Activated CD8-positive, alpha-beta memory T cell treated with anti-CD3 and anti-CD28 coated beads for 1 hour (primary cell): ENCODE measurements at places on chromosomes 11 and 22.

GRCh38 chr22:34847072-34847471 lies 218.9 kb upstream of the ISX start:
- DNase-seq = no peak

GRCh38 chr11:118078911-118079411 lies 2.1 kb downstream of the TMPRSS4 start:
- no peak for DNase-seq

DNA sequence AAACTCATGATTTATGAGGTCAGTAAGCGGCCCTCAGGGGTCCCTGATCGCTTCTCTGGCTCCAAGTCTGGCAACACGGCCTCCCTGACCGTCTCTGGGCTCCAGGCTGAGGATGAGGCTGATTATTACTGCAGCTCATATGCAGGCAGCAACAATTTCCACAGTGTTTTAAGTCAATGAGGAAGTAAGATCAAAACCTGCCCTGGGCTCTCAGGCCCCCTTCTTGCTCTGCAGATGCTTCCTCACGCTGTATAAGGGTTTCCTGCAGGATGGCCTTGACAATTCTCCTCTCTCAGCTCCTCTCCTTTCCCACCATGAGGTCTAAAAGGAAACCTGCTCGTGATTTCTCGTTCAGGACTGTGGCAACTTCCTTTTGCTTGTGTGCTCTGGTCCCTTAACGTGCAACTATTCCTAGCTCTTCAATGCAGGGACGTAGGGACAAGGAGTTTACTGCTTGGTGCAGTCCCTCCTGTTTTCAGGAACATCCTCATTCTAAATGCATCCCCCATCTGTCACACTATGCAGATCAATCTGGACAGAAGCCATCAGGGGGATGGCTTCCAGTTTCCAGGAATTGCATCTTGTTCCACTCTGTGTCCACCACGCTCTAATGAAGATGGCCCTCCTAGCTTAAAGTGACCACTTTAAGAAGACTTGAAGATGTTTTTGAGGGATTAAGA lies 64.3 kb upstream of the IGLL5 start:
- DNase-seq = no peak

- no peak for DNase-seq
These were observed 15.7 kb downstream of the MN1 start for GRCh38 chr22:27785831-27786230.

DNA sequence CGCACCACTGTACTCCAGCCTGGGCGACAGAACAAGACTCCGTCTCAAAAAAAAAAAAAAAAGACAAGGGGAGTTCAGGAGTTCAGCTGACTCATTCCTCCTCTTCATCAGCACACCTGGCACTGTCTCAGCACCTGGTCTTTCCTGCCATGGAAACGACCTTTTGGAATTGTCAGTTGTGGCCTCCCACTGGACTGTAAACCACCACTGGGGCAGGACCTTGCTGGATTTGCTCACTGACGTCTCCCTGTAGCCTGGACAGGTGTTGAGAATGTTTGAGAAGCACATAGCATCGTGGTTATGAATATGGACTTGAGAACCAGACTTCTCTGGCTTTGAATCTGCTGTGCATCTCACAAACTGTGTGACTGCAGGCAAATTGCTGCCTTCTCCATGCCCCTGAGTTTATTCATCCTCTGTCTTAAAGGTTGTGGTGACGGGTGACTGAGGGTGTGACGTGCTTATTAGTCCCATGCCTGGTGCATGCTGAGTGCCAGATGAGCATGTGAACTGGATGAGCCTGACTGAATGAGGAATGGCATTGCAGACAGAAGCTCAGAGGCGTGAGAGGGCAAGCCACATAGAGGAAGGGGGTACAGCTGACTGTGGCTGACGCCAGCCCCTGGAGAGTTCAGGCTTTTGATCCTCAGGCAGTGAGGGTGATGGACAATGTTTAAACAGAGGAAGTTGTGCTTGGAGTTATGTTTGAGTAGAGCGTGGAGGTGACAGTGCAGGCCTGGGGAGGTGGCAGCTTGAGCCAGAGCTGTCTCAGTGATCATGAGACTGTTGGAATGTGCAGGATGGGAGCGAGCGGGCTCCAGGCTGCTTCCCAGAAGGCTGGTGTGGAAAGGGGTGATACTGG lies 12.7 kb downstream of the TOM1 start:
- no peak for DNase-seq

DNA sequence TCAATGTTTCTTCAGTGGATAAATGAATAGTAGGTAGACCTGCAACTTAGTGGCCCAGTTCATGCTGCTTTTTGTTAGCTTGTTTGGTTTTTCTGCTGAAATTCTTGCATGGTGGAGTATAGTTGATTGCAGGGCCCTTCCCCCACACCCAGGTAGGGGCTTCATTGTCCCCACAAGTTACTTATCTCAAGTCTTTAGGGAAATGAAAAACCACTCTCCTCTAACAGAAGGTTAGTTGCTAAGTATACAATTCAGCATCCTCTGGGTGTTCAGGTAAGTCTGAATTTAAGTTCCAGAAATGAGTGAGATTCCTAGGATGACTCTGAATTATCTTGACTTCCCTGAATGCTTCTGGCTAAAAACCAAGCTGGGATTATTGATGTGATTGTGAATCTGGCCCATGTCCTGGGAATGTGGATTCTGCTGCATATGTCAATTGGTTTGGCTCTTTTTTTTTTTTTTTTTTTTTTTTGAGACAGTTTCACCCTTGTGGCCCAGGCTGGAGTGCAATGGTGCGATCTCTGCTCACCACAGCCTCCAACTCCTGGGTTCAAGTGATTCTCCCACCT lies 40.3 kb downstream of the BCL2L13 start:
- DNase-seq = no peak

DNA sequence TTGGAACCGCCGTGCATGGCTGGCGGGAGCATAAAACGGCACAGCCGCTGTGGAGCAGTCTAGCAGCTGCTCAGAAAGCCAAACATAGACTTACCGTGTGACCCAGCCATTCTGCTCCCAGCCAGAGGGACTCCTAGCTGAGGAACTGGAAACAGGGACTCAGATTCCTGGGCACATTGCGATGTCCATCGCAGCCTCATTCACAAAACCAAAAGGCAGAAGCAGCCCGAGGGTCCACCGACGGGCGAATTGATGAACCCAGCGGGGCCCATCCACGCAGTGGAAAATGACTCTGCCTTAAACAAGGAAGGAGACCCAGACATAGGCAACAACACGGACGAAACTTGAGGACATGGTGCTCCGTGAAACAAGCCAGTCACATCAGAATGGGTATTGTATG lies 5.7 kb upstream of the MUC5B start:
- DNase-seq = no peak

DNA sequence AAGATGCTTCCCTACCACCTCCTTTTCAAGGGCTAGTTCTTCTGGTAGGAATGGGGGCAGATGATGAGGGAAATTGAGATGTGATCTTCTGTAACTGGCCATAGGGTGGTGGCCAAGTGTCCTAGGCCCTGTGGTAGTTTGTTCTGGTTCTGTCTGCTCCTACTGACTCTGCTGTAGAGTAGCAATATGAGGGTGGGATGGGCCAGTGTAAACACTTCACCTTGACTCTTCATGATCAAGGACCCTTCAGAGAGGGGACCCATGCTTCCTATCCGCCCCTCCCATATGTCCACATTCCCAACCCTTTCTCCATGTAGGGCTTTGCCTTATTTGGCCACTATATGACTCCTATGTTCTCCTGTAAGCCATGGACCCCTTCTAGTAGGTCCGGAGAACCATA lies 230.3 kb upstream of the SESN3 start:
- DNase-seq = no peak

DNA sequence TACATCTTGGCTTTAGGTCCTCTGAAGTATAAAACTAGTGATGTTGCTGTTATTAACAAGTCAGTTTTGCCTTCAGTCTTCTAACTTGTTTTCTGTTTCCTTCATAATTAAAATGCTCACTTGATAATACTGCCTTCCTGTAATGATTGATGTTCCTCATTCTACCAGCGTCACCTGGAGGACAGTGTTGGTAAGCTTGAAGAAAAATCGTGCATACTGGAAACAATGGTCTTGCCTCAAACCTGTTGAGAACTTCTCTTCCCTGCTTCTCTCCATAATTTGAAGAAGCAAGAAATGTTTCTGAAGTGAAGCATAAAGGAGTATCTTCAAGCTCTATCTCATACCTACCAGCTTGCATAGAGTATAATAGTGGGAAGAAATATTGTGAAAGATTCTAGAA lies 3.0 kb downstream of the YWHAH start:
- no peak for DNase-seq

DNA sequence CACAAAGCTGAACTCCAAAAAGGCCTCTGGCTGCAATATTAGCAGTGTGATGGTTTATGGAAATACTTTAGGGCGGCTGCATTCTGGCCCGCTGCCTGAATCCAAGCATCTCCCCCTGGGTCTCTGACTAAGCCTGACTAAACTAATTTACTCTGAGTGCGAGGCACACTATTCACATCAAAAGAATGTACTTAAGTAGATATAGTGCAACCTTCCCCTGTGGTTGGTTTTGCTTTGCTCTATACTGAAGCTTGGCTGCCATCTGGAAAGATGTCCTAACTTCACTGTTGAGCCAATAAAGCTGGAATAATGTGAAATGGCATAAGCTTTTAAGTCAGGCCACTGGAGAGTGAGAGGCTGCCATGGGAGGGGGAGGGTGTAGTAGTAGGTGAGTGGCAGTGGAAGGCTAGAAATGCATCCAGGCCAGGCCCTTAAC lies 321.6 kb downstream of the AASDHPPT start:
- no peak for DNase-seq

DNA sequence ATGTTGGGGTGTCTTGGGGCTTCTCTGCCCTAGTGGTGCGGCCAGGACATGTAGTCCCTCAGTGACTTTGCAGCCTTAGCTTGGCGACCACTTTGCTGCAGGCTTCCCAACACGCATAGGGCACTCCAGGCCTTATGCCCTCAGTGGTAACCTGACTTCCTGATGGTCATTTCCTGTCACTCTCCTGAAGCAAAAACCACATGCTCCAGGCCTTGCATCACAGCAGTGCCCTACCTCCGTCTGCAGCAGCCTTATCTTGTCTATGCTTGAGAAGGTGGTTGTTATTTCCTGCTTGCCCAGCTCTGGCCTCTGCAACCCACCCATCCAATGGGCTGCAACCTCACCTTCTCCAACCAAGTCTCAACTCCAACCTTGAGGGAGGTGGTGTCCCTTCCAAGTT lies 33.4 kb upstream of the PISD start:
- DNase-seq = no peak

DNA sequence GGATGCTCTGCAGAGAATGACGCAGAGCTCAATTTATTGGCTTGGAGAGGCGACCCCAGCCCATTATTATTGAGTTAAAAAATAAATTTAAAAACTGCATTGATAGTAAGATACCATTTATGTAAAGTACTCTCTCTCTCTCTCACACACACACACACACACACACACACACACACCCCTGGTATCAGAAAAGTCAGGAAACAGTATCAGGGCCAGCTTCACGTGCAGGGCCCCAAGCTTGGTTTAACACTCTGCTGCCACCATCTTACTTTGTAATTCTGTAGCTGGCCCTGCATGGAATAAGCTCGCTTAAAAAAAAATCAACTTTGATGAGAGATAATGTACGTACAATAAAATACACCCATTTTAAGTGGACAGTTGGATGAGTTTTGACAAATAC lies 59.8 kb upstream of the CD5 start:
- DNase-seq = no peak

GRCh38 chr22:28143241-28143865 lies 224.3 kb upstream of the PITPNB start:
- no peak for DNase-seq

- DNase-seq = no peak
These were observed 11.1 kb downstream of the YAP1 start for GRCh38 chr11:102121329-102121728.

DNA sequence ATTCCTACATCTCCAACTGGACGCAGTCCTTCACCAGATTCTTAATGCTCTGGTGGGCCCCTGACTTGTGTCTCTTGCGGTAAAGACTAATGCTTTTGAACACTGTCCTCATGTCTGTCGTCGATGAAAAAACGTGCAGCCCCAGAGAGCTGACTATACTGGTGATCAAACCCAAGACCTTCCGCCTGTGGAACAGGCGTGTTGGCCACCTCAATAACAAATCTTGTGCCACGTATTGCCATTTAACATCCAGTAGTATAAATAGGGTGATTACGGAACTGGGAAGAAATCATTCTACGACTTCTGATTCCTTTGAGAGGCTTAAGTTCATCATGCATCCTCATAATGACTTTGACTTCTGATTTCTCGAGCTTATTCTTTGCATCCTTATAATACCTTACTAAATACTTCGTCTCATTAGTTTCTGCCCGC lies 45.6 kb downstream of the OR4D9 start:
- DNase-seq = no peak

- no peak for DNase-seq
These were observed 34.7 kb downstream of the RNF169 start for GRCh38 chr11:74783241-74783871.

DNA sequence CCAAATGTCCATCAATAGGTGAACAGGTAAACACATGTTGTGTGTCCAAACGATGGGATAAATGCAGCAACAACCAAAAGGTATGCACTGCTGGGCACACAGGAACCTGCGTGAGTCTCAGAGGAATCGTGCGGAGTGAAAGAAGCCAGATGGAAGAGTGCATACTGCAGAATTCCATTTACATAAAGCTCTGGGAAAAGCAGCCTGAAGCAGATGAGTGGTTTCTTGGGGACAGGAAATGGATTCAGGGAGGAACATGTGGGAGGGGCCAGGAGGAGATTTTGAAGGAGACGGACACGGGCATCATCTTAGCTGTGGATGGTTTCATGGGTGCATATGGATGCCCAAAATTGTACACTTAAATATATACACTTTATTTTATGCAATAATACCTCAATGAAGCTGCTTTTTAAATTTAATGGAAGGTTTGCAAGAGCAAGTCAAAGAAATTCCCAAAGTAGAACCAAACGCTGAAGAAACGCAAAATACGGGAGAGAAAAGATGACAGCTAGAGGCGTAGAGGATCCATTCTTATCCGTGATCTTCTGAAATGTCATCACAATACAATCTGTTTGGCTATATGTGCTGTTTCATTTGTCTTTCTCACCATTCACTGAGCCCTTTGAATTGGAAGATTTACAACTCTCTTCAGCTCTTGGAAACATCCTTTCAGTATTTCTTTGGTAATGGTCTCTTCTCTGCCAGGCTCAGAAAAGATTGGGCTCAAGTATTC lies 24.5 kb downstream of the ST14 start:
- no peak for DNase-seq

- DNase-seq = no peak
These were observed 45.7 kb downstream of the PAMR1 start for GRCh38 chr11:35479731-35480130.

GRCh38 chr11:9663699-9664275 lies at the start of gene SWAP70:
TSS of gene SWAP70 (plus strand) at chr11:9664077. CDS start at chr11:9664180, 103 bp downstream.
- DNase-seq = no peak

DNA sequence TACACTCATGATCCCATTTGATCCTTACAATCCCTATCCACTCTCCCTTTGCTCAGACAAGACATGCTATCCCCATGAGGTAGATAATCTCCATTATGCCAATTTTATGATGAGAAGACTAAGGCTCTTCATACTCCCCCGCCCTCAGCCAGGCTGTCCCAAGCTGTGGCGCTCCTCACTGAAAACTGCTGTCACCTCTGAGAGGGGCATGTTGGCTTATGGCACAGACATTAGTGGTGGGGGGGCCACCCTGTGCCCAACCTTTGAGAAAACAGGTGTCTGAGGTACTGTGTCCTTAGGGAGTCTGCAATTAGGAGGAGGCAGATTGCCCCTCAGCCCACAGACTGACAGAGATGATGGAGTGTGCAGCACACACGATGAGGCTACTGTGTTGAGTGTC lies 2.4 kb downstream of the DDTL start:
- DNase-seq = no peak

GRCh38 chr11:123363556-123363955 lies 66.5 kb upstream of the GRAMD1B start:
- DNase-seq = no peak

- DNase-seq = no peak
These were observed 421.7 kb downstream of the INSC start for GRCh38 chr11:15536438-15536837.

- no peak for DNase-seq
These were observed 34.9 kb downstream of the RPL27A start for GRCh38 chr11:8717544-8717875.
